ENCODE measurements at places on chromosomes 2 and 18.

DNA sequence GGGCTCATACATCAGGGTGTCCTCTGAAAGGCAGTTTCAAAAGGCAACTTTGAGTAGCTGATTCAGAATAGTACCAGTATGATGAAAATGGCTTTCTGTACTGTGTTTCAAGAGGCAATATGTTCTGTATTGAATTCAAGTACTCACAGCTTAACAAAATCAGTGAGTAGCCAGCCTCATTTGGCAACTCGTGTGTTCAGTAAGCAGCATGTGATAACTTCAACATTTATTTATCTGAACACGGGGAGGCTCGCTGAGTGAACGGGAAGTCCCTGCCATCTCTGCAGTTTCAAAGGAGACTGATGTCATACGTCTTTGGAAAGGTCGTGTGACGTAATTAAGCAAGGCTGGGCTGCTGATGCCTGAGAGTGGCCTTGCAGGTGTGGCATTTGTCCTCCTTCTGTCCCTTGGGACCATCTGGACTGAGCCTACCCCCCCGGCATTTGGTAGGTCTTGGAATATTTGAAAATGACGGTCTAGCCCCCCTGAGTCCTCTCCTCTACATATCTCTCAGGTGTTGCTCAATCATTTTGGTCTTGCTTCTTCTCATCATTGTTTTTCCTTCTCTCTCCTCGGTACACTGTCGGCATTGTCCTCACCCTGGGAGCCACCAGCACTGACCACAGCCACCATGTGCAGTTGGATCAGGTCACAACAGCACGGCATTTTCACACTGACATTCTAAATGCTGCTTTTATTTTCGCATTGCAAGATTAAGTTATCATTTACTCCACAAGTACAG, 62.8 kb downstream of the SMIM21 start:
- DNase-seq, result no peak

- DNase-seq, result no peak
Observed at GRCh38 chr2:178008636-178009289, 63.8 kb downstream of the PDE11A start.

- DNase-seq, result no peak
Observed at GRCh38 chr2:19251554-19251953, 106.9 kb downstream of the OSR1 start.

DNA sequence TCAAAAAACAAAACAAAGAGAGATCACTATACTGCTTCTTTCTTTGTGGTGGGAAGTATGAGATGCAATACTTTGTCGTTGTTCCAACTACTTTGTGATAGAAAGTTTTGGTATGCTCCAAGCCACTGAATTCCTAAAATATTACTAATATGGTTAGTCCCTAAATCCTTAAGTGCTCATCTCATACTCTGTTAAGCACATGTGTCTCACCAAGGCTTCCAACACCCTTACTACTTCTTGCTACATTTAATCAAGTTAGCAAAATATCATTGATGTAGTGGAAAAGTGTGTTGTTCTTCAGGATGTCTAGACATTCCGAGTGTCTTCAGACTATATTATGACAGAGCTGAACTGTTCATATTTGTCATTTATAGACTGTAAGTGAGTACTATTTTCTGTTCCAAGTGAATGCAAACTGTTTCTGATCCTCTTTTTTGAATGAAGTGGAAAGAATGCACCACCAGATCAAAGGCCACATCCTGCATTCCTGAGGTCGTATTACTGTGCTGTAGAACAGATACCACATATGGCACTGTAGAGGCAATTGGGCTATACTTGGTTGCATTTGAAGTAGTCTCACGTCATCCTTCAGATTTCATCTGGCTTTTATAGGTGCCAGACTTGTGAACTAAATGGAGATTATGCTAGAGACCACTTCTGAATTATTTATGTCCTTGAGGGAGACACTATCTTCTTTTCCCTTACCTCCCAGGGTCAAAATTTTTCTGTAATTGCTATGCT, 298.4 kb upstream of the ZNF521 start:
- DNase-seq, result no peak

DNA sequence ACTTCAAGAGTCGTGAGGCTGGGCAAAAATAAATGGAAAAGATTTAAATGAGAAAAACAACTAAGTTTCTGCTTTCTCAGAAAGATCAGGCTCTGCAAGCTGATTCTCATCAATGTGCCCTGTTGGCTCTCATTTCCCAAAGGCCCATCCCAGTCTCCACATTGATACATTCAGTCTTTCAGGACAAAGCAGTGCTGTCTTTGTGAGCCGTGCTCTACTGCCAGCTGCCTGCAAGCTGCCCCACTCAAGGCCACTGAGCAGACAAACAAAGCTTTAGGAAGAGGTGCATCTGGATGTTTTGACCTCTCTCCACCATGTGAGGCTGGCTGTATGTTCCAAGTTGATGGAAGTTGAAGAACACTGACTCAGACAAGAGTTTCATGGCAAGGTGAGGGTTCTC, 48.8 kb downstream of the FSHR start:
- no peak for DNase-seq

GRCh38 chr2:179336782-179337534, 72.3 kb upstream of the SESTD1 start:
- DNase-seq, result no peak

DNA sequence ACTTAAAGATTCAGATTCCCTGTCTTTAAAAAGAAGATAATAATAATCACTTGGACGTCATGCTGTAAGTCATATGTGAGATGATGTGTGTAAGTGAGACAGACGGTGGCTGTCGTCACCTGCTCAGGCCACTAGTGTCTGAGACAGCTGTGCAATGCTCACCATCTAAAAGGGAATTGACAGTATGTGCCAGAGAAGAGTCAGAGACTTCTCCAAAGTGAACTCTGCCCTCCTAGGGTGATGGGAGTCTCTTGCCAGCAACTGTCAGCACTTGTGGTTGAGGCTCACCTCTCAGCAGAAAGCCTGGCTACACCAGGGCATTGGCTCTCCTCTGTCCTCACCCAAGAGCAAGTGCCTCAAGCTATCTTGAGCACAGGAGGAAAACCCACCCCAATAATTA, 131.6 kb upstream of the DNAJC10 start:
- no peak for DNase-seq

DNA sequence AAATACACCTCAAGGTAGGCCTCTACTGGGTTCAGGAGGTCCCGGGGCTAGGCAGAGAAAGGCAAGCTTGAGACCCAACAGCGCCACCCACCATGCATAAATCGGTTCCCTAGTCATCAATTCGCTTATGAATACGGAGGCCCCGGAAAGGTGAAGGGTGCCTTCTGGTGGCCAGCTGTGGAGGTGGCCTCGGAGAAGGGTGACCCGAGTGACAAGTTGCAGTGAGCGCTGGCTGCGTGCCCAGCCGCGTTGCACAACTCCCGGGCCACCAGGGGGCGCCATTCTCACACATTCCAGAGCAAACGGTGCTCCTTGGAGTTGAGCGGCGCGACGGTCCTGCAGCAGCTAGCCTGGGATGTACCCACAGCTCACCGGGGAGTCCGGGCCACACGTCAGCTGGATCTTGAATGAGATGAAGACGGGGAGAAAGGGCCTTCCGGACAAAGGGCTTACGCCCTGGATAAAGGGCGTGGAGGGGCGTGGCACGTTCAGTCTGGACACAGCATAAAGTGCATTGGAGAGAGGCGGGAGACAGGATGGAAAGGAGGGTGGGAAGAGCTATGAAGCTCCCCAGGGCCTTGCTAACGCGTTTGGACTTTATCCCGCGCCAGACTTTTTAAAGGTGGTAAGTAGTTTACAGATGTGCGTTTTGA, 20.4 kb downstream of the TMSB10 start:
- peak; percentile 97 for DNase-seq

- no peak for DNase-seq
Observed at GRCh38 chr2:109726379-109727270, 67.5 kb upstream of the RGPD5 start.

GRCh38 chr18:60215432-60215831, 157.1 kb downstream of the MC4R start:
- DNase-seq, result no peak

DNA sequence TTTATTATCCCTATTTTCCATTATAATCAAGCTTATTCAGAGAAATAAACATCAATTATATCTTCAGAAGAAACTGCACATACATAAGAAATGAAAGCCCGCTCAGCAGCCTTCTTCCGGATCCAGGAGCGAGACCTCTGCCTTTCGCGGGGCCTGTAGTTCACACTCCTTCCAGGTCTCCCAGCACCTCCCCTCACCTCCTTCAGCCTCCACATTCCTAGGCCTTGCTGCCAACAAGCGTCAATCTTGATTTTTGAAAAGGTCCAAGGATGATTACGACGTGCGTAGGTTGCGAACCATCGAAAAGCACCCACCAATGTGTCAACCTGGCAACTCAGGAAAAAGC, 355 bp upstream of the KIDINS220 start:
- DNase-seq, result no peak

- DNase-seq, result no peak
Observed at GRCh38 chr18:24234850-24235418, 96.1 kb downstream of the CABYR start.

DNA sequence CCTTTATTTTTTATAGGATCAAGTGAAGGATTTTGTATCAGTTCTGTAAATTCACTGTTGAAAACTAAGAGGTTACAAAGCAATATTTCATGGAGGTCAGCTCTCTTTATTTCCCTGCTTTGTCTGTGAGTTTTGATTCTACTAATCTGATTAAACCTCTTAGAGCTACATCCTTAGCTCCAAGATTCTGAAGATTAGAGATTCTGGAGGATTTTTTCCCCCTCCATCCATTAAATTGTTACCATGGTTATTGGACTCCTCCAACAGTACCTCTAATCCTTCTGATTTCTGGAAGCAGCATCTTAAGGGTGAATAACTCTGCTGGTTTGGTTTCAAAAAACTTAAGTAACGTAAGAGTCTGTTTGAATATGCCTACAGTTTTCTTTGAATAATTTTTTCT, 110.0 kb downstream of the TANC1 start:
- DNase-seq, result no peak

GRCh38 chr18:22177327-22177871, 8.0 kb downstream of the GATA6 start:
- DNase-seq, result no peak

DNA sequence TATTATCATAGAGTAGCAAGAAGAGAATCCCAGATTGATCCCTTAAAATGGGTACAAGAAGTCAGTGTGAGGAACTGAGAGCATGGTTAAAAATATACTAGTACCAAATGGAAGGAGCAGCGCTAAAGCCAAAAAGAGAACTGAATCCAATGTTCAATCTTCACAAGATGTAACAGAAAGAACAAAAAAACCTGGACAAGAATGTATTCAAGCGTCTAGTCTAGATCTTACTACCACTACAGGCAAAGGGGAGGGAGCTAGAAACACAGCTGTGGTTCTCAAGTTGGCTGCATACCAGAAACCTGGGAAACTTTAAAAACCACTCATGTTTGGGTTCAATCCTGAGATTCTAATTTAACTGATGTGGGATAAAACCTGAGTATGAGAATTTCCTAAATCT, 57.5 kb downstream of the PIAS2 start:
- no peak for DNase-seq

GRCh38 chr2:176463546-176463945, 194.3 kb downstream of the MTX2 start:
- DNase-seq, result no peak

- no peak for DNase-seq
Observed at GRCh38 chr2:215784371-215784783, 229.0 kb downstream of the MREG start.

DNA sequence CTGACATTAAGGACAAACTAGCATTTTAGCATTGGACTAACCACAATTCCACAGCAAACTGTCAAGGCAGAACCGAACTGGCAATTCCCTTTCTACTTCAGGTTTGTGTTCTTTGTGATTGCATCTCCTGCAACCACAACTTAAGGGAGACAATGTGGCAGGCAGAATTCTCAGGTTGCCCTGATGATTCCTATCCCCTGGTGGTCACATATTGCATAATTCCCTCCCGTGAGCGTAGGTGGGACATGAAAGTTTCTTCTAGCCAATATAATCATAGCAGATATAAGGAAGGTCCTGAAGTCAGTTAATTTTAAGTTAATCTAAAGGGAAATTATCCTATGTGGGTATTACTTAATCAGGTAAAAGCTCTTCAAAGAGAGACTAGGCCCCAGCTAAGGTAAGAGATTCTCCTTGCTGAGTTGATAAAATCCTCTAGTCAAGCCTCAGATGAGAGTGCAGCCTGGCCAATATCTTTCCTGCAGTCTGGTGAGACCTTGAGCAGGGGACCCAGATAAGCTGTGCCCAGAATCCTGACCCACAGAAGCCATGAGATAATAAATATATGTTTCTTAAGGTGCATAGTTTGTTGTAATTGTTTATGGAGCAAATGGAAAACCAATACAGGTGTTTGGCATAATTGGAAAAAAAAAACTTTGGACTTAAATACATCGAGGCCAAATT, 45.9 kb upstream of the TNP1 start:
- no peak for DNase-seq

GRCh38 chr2:226652369-226652768, 147.3 kb downstream of the IRS1 start:
- DNase-seq, result no peak
